ENCODE measurements at places on chromosomes 7 and 10.
A peak's percentile ranks its signal among the peaks of the same experiment; 100 is the strongest.

DNA sequence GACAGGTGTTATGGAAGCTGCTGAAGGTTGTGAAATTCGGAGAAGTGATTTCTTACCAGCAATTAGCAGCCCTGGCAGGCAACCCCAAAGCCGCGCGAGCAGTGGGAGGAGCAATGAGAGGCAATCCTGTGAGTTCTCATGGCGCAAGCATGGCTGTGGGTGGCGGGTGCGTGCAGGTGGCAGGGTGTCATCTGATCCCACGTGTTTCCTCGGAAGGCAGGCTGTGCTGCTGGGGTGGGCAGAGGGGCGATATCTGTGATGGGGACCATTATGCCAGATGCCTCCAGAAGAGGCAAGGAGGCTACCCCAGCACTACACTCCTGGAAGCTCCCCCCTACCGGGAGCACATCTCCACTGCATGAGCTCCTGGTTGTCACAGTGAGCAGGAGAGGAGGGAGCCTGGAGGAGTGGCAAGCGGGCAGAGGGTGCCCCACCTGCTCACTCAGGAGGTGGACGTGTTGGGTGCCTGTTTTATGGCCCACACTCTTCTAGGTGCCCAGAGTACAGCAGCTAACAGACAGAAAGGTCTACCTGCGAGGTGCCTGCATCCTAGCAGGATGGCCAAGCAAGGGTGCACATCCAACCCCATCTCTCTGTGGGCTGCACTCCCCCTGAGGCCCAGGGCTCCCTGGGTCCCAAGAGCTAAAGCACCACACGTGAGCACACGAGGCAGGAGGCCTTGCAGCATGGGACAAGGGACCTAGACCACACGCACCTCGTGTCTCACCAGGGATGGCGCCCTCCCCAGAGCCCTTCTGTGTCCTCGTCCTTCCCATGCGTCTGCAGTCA, 204.7 kb downstream of the EBF3 start:
- no peak for DNase-seq

- DNase-seq, result peak; percentile 11
Measured at GRCh38 chr7:34759477-34760125, 101.6 kb downstream of the NPSR1 start.

GRCh38 chr10:81875467-81876252, 666 bp downstream of the NRG3 start:
- DNase-seq, result no peak

GRCh38 chr7:137221467-137221866, 122.1 kb downstream of the PTN start:
- DNase-seq, result no peak

DNA sequence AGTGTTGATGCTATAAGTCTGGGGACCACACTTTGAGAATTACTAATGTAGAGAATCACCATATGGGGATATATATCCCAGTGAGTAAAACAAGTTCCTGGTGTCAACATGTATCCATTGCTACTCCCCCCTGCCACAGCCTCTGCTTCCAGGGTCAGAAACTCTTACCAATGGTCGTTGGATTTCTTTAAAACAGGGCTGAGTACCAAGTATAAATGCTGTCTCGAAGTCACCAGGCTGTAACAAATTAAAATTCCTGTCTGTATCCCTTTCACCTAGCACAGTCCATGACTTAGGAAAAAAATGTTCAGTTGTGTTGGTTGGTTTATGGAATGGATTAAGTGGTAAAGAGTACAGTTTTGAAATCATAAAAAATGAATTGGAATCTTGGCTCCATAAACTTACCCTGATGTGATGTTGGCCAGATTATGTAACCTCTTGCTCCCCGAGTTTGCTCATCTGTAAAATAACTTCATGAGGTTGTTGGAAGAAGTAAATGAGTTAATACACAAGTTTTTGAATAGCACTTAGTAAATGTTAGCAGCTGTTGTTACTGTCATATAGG, 364.0 kb upstream of the LRGUK start:
- no peak for DNase-seq

GRCh38 chr7:157807510-157807909, 470.7 kb downstream of the DNAJB6 start:
- DNase-seq, result no peak

DNA sequence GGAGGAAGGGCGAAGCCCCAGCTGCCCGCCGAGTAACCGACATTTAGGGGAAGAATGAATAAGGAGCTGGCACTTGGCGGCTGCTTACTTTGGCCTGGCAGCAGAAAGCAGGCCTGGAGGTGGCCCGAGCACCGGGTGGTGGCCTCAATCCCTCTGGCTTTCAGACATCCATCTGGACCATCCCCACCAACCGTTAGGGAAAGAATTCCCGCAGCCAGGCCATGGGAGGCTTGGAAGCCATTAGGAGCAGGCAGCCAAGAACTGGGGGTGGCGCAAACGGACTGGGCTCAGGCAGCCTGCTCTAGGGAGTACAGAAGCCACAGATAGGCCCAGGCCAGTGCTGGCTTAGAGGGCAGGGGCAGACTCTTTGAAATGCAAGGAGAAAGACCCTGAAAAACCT, 132.7 kb downstream of the NEURL1 start:
- no peak for DNase-seq

DNA sequence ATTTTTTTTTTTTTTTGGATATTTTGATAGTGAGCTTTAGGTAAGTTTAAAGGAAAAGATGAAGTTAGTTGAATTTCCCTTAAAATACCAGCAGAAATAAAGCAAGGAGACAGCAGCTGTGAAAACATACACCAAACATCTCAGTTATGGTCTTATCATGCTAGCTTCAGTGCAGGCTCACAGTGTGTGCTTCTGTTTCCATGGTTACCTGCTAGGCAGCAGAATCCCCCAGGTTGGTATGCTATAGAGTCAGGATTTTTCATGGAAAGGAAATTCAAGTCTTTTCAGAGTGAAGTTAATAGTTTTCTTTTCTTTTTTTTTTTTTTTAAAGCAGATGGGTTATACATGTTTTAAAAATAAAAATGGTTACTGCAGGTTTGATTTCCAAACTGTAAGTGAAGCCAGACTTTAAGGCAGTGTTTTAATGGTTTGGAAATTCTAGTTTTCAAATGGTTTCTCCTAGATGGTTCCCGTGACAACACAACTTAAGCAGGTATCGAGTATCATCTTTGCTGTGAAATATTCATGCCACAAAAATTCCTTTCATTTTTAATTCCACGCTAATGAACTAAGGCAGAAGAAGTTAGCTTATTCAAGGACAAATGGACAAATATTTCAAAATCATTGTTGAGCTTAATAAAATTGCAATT, 230.9 kb downstream of the BICC1 start:
- DNase-seq, result no peak

DNA sequence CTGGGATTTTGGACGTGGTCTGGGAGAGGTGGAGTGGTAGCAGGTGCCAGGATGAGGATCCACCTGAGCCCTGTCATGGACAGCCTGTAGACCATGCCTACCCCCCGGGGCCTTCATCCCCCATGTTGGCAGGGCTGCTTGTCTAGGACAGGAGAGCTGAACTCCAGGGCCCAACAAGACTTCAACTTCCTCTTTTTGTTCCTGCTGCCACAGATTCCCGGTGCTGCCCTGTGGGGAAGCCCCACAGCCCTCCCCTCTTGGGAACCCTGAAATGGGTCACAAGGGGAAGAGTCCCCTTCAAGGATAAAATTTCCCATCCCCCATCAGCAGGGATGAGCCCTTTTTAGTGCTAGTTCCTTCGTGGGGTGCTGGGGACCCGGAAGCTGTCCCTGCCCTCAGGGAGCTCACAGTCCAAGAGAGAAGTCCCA, 1.3 kb upstream of the CUEDC2 start:
- peak; percentile 94 for DNase-seq

DNA sequence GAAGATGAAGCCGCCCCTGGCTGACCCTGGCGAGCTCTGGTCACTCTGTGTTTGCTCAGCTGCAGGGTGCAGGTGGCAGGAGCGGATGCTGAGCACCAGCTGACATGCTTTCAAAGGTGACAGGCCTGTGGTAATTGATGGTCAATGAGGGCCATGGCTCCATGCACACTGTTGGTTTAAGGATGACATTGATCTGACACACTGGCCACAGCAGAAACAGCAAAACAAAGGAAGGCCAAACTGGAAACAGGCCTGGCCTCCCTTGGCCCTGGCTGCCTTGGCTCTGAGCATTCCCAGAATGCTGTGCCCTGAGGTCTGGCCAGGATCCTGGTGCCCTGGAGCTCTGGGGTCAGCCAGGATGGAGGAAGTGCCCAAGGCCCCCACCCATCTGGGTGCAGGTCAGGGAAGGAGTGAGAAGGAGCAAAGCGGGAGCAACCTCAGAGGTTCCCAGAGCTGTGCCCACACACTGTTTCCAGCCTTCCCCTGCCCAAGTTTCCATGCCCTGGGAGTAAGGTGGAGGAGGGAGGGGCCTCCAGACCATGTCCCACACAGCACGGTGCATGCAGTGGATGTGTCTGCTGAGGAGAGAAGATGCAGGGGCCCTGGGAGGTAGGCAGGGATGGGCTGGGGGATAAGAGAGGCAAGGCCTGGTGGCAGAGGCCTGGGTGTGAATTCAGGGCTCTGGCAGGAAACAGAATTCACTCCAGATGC, 302.2 kb downstream of the RPS24 start:
- DNase-seq, result no peak

DNA sequence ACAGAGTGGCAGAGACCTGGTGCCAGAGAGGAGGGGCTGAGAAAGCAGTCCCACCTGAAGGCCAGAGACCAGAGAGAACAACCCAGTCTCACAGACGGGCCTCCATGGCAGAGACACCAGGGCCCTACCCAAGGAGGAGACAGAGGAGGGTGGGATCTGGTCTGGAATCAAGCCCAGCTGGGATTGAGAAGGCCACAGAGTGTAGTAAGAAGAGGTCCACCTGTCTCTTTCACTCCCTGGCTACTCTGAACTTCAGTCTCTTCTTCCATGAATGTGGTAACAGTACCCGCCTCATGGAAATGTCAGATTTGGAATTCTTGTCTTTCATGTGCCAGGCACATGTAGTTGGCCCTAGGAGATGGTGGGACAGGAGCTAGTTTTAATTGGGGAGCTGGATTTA, 55.6 kb downstream of the CLIP2 start:
- DNase-seq, result no peak

DNA sequence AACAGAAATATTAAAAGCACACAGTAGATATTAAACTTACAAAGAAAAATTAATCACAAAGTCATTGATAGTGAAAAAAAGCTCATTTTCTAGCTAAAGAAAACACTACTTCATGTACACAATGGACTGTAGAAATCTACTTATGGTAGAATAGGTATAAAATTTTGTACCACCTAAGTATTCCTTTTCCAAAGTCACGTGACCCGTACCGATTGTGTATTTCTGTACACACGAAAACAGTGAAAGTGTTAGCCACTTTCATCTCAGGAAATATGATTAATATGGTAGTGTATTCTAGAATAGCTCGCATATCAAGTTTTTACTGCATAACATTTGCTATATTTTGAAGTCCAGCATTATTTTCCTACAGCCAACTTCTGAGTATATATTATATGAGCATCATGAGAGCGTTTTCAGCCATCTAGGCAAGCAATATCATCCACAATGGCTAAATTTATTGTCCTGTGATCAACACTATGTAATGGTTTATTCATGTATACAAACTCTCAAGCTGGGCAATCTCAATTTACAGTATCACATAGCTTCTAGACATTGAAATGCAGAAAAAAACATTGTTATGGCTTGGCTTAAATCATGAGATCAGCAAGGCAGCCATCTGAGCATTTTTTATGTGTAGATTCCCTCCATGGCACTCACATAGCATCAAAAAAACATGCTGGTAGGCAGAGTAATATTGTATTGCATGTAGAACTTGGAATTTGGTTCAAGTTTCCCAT, 114.7 kb downstream of the CD36 start:
- DNase-seq, result no peak

DNA sequence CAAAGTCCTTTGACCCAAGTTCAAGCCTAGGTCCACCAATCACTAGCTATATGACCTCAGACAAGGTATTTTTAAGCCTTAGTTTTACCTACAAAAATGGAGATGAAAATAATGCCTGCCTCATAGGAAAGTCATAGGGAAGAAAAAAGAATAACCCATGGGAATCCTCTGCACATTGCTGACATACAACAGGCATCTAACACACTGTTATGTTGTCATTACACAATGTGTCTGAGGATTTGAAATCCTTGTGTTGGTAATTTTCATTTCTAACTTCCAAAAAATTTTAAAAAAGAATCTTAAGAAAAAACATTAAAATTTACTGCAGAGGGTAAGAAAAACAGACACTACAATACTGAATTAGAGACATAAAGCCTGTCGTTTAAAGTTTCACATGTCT, 5.7 kb downstream of the ANK3 start:
- DNase-seq, result no peak

DNA sequence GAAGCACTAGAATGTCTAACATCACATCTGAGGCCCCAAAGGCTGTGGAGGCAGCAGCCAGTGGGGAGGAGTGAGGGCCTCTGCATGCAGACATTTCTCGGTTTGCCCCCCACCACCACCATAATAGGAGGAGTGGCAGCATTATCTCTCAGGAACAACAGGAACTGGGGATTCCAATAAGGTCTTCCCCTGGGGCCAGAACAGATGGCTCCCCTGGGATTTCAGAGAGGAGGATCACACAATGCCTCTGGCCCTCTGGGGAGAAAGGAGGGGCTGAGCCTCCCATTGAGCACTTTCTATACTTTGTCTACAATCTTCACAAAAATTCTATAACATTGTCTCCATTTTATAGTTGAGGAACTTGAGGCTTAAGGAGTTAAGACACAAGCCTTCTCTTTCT, 61.1 kb downstream of the GRID1 start:
- DNase-seq, result no peak

DNA sequence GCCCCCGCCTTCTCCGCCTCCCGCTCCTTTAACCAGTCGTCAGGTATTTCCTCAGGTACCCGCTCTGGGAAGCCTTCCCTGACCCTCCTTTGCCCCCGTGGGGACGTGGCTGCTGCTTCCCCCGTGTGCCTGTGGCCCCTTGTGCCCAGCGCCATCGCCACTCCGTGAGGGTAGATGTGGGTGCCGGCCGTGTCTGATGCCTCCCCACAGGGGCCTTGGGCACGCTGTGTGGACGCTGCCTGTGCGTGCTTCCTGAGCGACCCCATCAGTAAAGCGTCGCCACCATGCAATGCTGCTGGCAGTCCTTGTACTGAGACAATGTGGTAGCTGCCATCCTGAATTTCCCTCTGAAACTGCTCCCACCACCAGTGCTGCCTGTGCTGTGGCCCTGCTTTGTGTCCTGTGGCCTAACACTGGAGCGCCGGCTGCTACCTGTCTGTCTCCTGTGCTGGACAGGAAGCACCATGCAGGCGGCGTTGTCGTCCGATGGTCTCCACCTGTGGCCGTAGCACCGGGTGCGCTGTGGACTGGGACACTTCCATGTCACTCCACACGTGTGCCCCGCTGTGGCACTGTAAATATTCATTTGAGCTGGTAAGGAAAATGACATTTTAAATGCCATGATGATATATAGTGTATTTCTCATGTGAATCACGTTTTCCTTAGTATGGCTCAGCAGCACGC, 213.8 kb downstream of the MGMT start:
- no peak for DNase-seq

DNA sequence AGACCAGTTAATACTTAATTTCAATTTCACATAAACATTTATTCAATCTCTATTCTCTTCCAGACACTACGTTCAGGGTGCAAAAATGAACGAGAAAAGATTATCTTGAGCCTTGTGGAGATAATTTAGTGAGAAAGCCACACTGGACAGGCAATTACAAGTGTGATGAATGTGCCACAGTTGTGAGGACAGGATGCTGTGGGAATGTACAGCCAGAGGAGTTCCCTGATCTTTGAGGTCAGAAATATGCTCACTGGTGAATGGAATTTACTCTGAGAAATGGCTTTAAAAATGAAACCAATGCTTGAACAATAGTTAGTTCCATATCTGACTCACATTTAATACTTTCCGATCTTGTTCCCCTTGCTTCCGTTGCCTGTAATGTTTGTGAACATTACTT, 864.8 kb downstream of the GATA3 start:
- no peak for DNase-seq

GRCh38 chr10:79295563-79295962, 51.7 kb upstream of the PPIF start:
- peak; percentile 92 for DNase-seq

All from suppressor macrophage treated with lipopolysaccharide for 1 hour (primary cell).